CD8-positive, alpha-beta T cell (primary cell): ENCODE measurements at places on chromosomes 7 and 10.

- DNase-seq, result no peak
Measured at GRCh38 chr7:50834679-50835078, 52.0 kb upstream of the GRB10 start.

DNA sequence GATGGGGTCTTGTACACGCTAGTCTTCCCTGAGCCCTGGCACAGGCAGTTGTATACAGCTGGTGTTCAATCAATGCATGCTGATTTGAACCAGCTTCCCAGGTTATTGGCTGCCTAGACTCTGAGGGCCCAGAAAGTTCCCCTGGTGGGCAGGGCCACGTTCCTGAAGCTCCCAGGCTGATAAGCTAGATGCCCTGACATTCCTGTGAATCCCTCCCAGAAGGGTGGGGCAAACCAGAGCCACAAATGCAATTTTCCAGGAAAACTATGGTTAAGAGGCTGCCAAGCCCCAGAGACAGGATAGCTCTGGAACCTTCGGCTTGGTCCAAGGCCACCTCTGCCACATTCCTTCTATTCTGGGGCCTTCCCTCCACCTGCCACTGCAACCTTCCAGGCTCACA lies 78.2 kb downstream of the FAM53B start:
- DNase-seq, result no peak

GRCh38 chr7:45435131-45435530 lies 139.0 kb upstream of the ADCY1 start:
- DNase-seq, result no peak

DNA sequence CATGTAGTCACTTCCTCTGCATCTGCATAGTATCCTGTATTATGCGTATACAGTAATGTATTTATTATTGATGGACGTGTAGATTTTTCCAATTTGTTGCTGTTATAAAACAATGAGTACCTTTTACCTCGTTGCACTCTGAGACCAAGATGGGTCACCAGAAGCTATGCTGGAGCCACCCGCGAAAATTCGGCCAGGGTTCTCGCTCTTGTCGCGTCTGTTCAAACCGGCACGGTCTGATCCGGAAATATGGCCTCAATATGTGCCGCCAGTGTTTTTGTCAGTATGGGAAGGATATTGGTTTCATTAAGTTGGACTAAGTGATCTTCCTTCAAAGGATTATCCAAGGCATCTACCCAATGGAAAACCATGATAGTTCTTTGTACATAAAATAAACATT lies 1.0 kb downstream of the PSMC2 start:
- DNase-seq, result no peak

GRCh38 chr10:33133557-33133956 lies 175.5 kb upstream of the ITGB1 start:
- DNase-seq, result no peak

GRCh38 chr7:50507898-50508470 lies 57.2 kb downstream of the DDC start:
- no peak for DNase-seq

- DNase-seq, result no peak
Measured at GRCh38 chr10:29962166-29962850, 97.1 kb downstream of the JCAD start.

- no peak for DNase-seq
Measured at GRCh38 chr7:14480281-14480680, 422.3 kb downstream of the DGKB start.
